ENCODE measurements at places on chromosomes 5 and 9. TPM values are rescaled to one million over a fixed set of nuclear protein-coding genes. Genes with fewer than 3 reads are reported as not detected.
A peak's percentile ranks its signal among the peaks of the same experiment; 100 is the strongest.

CATSPER3 gene
- total RNA-seq: 0.56 TPM

GNA14 gene
- total RNA-seq: not detected

PCDHB6 gene
- not detected for total RNA-seq

- DNase-seq: no peak
- no peaks in the 10 kb centered on the region for H3K36me3 ChIP-seq
- no peaks in the 10 kb centered on the region for H3K4me1 ChIP-seq
- no peak overlapping the region for H3K27ac ChIP-seq
- peaks cover 7% of the 10 kb centered on the region for H3K27me3 ChIP-seq
These were observed 142.1 kb downstream of the LIFR start for GRCh38 chr5:38414348-38414747.

- no peak for DNase-seq
- H3K4me1 ChIP-seq: no peaks in the 10 kb centered on the region
- H3K27ac ChIP-seq: no peak overlapping the region
- H3K27me3 ChIP-seq: no peaks in the 10 kb centered on the region
- no peak overlapping the region for H3K4me3 ChIP-seq
These were observed 15.4 kb upstream of the TNFSF8 start for GRCh38 chr9:114945616-114946412.

RUSC2 gene
- 1.6 TPM for total RNA-seq

- peaks cover 39% of the 10 kb centered on the region for H3K4me1 ChIP-seq
- no peak overlapping the region for H3K27ac ChIP-seq
- peaks cover 11% of the 10 kb centered on the region for H3K36me3 ChIP-seq
- no peaks in the 10 kb centered on the region for H3K27me3 ChIP-seq
- no peak for DNase-seq
- H3K4me3 ChIP-seq: no peak overlapping the region
These were observed 101.1 kb downstream of the RGS3 start for GRCh38 chr9:113564498-113565237.

GRCh38 chr5:65672796-65673195 is 48.0 kb downstream of the SHLD3 start:
- H3K36me3 ChIP-seq: peaks cover 69% of the 10 kb centered on the region
- H3K4me3 ChIP-seq: no peak overlapping the region
- no peaks in the 10 kb centered on the region for H3K27me3 ChIP-seq
- no peak for DNase-seq

- no peak for DNase-seq
- no peak overlapping the region for H3K4me3 ChIP-seq
- H3K36me3 ChIP-seq: no peaks in the 10 kb centered on the region
- H3K4me1 ChIP-seq: no peaks in the 10 kb centered on the region
- H3K27ac ChIP-seq: no peak overlapping the region
These were observed 11.3 kb downstream of the MSX2 start for GRCh38 chr5:174735498-174736330.

GRCh38 chr5:172175263-172175719 is 12.7 kb downstream of the STK10 start:
- H3K36me3 ChIP-seq: peaks cover 21% of the 10 kb centered on the region
- peak overlapping the region; percentile 65 for H3K4me3 ChIP-seq
- no peaks in the 10 kb centered on the region for H3K27me3 ChIP-seq
- H3K27ac ChIP-seq: peak overlapping the region; percentile 98
- DNase-seq: peak; percentile 94
- peaks cover 98% of the 10 kb centered on the region for H3K4me1 ChIP-seq

DNA sequence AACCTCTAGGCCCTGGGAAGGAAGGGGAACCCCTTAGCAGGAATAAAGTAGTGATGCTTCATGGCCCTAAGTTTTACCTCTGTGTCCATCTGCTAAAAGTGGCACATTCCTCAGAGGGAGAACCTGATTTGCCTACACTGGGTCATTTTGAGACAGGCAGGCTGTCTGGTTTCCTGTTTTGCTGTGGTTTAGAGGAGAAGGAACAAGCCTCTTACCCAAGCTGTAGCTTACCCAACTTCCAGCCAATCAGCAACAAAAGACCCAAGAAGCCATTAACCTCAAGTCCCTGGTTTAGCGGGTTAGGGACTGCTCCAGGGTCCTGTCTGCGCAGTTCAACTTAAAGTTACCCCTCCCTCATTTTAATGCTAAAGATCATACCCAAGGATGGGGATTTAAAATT is 411.0 kb downstream of the MAT2B start:
- DNase-seq: no peak
- no peaks in the 10 kb centered on the region for H3K4me1 ChIP-seq
- H3K4me3 ChIP-seq: no peak overlapping the region
- no peaks in the 10 kb centered on the region for H3K36me3 ChIP-seq

- no peaks in the 10 kb centered on the region for H3K27me3 ChIP-seq
- no peak for DNase-seq
- no peak overlapping the region for H3K4me3 ChIP-seq
- no peaks in the 10 kb centered on the region for H3K36me3 ChIP-seq
- no peaks in the 10 kb centered on the region for H3K4me1 ChIP-seq
These were observed 88.6 kb downstream of the MACROH2A1 start for GRCh38 chr5:135310328-135310989.

DNA sequence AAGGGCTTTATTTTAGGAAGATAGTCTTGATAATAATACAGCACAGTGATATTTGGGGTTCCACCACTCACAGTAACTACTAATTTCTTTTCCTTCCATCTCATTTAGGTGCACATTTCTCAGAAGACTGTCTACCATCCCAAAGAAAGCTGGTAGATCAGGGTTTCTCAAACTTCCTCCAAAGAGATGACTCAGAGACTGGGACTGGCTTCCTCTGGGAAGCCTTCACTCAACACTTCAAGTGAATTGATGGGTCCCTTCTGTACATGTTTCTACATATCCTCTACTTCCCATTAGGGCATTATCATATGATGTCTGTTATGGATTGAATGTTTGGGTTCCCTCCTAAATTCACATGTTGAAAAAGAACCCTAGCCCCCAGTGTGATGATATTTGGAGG is 138.5 kb downstream of the SPOCK1 start:
- peaks cover 14% of the 10 kb centered on the region for H3K27me3 ChIP-seq
- H3K4me3 ChIP-seq: no peak overlapping the region
- H3K27ac ChIP-seq: no peak overlapping the region
- H3K36me3 ChIP-seq: no peaks in the 10 kb centered on the region

FAM240B gene
- total RNA-seq: not detected

DAB2IP gene
- not detected for total RNA-seq

WWC1 gene
- total RNA-seq: 1.3 TPM

GRCh38 chr9:96655198-96655851 is at the start of gene PRXL2C:
Gene PRXL2C (minus strand): TSS chr9:96655317. CDS start chr9:96655281, 36 bp downstream.
- peaks cover 11% of the 10 kb centered on the region for H3K36me3 ChIP-seq
- H3K27ac ChIP-seq: peak within 1 kb of the TSS; percentile 52
- H3K27me3 ChIP-seq: no peaks in the 10 kb centered on the region
- H3K4me3 ChIP-seq: peak within 1 kb of the TSS; percentile 71
- H3K4me1 ChIP-seq: peaks cover 20% of the 10 kb centered on the region
- peak; percentile 87 for DNase-seq

DNA sequence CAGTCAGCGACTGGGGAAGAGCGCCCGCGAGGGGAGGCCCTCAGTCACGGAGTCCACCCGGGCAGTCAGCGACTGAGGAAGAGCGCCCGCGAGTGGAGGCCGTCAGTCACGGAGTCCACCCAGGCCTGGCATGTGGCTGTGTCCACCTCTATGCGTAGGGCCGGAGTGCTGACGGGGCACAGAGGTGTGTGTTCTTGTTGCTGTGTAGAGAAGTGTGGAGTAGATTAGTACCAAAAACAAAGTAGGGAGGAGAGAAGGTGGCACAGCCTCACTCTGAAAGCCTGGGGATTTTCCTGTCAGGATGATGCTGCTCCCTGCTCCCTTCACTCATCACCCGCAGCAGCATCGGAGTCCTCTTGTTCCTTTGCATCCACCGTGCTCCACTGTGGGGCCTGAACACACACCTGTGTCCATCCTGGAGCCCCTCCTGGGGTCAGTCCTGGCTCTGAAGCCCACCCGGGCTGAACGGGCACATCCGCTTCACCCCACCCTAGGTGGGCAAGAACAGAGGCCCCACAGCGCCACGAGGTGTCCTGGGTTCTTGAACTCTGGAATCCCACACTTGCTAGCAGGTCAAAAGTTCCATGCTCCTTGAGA is 37.9 kb downstream of the AHRR start:
- no peaks in the 10 kb centered on the region for H3K4me1 ChIP-seq
- no peaks in the 10 kb centered on the region for H3K36me3 ChIP-seq
- H3K4me3 ChIP-seq: no peak overlapping the region
- no peak overlapping the region for H3K27ac ChIP-seq
- no peaks in the 10 kb centered on the region for H3K27me3 ChIP-seq
- DNase-seq: no peak

HBEGF gene
- total RNA-seq: 4.2 TPM

ANKRD31 gene
- 0.56 TPM for total RNA-seq

- H3K4me3 ChIP-seq: no peak overlapping the region
- no peaks in the 10 kb centered on the region for H3K36me3 ChIP-seq
- no peak overlapping the region for H3K27ac ChIP-seq
- no peaks in the 10 kb centered on the region for H3K4me1 ChIP-seq
- H3K27me3 ChIP-seq: no peaks in the 10 kb centered on the region
- DNase-seq: peak; percentile 72
These were observed 16.7 kb upstream of the COMMD10 start for GRCh38 chr5:116068028-116068632.

GRCh38 chr9:126326228-126327005 is at the start of gene MVB12B:
Gene MVB12B (plus strand): TSS chr9:126326829. CDS start chr9:126326930, 101 bp downstream.
- H3K4me1 ChIP-seq: peaks cover 37% of the 10 kb centered on the region
- no peak within 1 kb of the TSS for H3K27ac ChIP-seq
- H3K27me3 ChIP-seq: no peaks in the 10 kb centered on the region
- DNase-seq: peak; percentile 56

CHD1 gene
- 228 TPM for total RNA-seq

MOB3B gene
- total RNA-seq: 0.25 TPM

FOXD4L6 gene
- total RNA-seq: not detected

PTGES gene
- 0.25 TPM for total RNA-seq

TUSC1 gene
- 0.14 TPM for total RNA-seq

- no peak overlapping the region for H3K27ac ChIP-seq
- H3K27me3 ChIP-seq: no peaks in the 10 kb centered on the region
- no peaks in the 10 kb centered on the region for H3K4me1 ChIP-seq
These were observed 261.5 kb downstream of the DTWD2 start for GRCh38 chr5:118726891-118727290.

- no peaks in the 10 kb centered on the region for H3K27me3 ChIP-seq
- DNase-seq: no peak
- H3K36me3 ChIP-seq: no peaks in the 10 kb centered on the region
- no peak overlapping the region for H3K4me3 ChIP-seq
- no peaks in the 10 kb centered on the region for H3K4me1 ChIP-seq
- H3K27ac ChIP-seq: no peak overlapping the region
These were observed 39.2 kb downstream of the PPIC start for GRCh38 chr5:122997294-122997693.

DNA sequence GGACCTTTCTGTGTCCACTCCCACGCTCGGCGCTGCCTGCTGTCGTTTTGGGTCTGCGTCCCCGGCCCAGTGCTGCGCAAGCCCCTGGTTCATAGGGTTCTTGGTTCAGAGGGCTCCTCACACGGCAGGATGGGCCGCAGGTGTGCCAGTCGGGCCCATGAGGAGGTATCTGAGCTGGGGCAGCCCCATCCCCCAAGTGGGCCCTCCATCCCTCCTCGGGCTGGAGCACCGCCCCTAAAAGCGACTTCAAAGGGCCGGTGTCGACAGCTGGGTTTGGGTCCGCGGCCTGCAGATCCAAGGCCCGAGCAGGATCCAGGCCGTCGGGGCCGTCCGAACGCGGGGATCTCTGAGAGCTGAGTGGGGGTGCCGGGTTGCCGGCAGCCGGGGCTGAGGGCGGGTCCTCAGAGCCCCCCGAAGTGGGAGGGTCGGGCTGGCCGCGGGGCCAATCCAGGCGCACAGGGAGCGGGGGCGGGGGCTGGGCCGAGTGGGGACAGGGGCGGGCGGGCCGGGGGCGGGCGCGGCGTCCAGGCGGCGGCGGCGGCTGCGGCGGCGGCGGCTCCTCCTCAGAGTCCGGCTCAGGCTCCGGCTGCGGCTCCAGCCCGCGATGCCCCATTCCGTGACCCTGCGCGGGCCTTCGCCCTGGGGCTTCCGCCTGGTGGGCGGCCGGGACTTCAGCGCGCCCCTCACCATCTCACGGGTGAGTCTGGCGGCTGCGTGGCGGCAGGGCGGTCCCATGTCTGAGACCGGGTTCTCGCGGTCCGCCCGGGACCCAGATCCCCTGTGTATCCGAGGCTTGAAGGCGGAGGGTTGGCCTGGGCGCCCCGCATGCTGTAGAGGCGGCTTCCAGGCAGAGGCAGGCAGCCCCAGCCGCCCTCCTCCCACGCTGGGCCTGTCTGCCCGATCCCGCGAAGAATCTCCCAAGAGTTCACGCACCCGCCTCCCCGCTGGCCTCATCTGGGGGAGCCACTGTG is at the start of gene PDLIM4:
TSS of gene PDLIM4 (plus strand) at position 566 of the 971 bp plus-strand sequence. CDS start at position 605, 39 bp downstream.
- peaks cover 19% of the 10 kb centered on the region for H3K27me3 ChIP-seq
- H3K4me1 ChIP-seq: peaks cover 4% of the 10 kb centered on the region
- no peak within 1 kb of the TSS for H3K4me3 ChIP-seq
- H3K36me3 ChIP-seq: no peaks in the 10 kb centered on the region
- H3K27ac ChIP-seq: no peak within 1 kb of the TSS

GRCh38 chr5:79201206-79201605 is 34.7 kb upstream of the JMY start:
- no peak overlapping the region for H3K27ac ChIP-seq
- no peaks in the 10 kb centered on the region for H3K27me3 ChIP-seq
- DNase-seq: no peak
- no peaks in the 10 kb centered on the region for H3K36me3 ChIP-seq

ENTREP1 gene
- total RNA-seq: 0.14 TPM

C8G gene
- total RNA-seq: not detected

PTPN3 gene
- total RNA-seq: not detected

DNA sequence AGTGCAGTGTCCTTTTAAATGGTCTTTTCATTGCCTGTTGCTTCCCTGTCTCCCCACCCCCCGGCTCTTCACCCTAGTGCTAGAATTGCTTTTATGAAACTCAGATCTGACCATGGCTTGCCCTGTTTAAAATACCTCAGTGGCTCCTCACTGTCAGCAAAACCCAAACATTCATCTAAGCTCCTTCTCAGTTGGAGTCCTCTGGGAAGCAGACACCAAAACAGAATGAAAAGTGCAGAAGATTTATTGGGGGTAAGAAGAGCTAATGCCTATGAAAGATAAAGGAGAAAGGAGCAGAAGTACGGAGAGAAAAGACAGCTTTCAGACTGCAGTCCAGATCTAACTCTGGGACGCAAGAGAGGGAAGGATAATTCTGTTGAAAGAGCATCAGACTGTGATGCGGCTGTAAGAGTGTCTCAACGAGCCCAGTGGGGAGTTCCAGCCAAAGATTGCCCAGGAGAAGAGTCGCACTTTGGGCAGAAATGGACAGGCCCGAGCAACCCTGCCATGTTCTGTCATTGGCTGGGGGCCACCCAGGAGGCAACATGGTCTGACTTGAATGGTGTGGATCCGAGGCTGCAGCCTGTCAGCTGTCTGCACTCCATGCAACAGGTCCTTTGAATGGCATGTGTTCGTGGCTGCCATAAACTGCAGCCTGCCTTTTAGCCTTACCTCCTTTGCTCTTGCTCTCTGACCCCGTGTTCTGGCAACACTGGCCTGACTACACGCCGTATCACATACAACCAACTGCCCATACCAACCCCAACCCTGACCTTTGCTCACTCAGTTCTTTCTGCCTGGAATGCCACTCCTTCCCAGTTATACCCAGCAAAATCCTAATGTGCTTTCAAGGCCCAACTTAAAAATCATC is 55.9 kb downstream of the IRF1 start:
- no peaks in the 10 kb centered on the region for H3K27me3 ChIP-seq
- H3K4me1 ChIP-seq: peaks cover 91% of the 10 kb centered on the region
- peaks cover 26% of the 10 kb centered on the region for H3K36me3 ChIP-seq

- peaks cover 9% of the 10 kb centered on the region for H3K27me3 ChIP-seq
- no peaks in the 10 kb centered on the region for H3K36me3 ChIP-seq
- H3K4me1 ChIP-seq: peaks cover 8% of the 10 kb centered on the region
- no peak overlapping the region for H3K27ac ChIP-seq
- DNase-seq: no peak
These were observed 52.7 kb downstream of the WNK2 start for GRCh38 chr9:93236541-93237206.
